Stimulated activated CD8-positive, alpha-beta memory T cell treated with anti-CD3 and anti-CD28 coated beads, Interleukin-7, amount 100 ng/mL, for 48 hours (primary cell): ENCODE measurements at places on chromosomes 3 and 15.
A peak's percentile ranks its signal among the peaks of the same experiment; 100 is the strongest.

DNA sequence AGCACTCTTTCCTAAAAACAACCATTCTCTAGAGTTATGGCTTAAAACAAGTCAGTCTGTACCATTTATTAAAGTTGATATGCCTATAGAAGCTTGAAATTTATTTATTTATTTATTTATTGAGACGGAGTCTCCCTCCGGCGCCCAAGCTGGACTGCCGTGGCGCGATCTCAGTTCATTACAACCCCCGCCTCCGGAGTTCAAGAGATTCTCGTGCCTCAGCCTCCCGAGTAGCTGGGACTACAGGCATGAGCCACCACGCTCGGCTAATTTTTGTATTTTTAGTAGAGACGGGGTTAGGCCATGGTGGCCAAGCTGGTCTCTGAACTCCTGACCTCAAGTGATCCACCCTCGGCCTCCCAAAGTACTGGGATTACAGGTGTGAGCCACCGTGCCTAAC lies 1.5 kb upstream of the TTC14 start:
- DNase-seq = no peak

- DNase-seq = peak; percentile 13
Measured at GRCh38 chr3:184227481-184227935, 1.9 kb upstream of the VWA5B2 start.

DNA sequence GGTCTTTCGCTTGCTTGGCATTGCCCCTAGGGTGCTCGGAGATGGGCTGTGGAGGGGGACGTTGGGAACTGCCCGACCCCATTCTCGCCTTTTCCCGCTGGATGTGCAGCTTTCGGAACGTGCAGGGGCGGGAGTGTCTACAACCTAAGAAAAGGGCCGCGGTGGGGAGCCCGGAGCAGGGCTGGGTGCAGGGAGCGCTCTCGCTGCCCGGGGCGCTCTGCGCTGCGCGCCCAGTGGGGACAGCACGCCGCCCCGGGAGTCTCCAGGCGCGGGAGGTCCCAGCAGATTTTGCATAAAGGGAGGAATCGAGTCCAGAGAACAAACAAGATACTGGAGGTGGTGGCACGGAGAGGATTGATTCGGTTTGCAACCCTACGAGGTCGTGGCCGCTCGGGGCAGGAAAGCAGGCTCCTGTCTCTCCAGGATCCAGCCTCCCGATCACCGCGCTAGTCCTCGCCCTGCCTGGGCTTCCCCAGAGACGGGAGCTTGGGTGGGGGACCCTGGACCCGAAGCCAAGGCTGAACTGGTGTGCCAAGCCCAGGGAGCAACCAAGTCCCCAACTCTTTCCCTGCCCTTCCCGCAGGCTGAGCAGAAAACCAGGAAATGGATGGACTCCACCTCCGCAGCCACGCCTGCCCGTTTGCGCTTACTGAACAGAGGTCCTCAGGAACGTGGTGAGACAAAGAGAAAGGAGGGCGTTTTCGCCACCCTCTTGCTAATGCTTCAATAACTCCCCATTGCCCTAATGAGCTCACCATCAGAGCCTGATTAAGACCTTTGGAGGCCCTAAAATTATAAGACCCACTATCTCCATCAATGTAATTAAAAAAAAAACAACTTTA lies 59.7 kb downstream of the NOX5 start:
- DNase-seq = no peak

DNA sequence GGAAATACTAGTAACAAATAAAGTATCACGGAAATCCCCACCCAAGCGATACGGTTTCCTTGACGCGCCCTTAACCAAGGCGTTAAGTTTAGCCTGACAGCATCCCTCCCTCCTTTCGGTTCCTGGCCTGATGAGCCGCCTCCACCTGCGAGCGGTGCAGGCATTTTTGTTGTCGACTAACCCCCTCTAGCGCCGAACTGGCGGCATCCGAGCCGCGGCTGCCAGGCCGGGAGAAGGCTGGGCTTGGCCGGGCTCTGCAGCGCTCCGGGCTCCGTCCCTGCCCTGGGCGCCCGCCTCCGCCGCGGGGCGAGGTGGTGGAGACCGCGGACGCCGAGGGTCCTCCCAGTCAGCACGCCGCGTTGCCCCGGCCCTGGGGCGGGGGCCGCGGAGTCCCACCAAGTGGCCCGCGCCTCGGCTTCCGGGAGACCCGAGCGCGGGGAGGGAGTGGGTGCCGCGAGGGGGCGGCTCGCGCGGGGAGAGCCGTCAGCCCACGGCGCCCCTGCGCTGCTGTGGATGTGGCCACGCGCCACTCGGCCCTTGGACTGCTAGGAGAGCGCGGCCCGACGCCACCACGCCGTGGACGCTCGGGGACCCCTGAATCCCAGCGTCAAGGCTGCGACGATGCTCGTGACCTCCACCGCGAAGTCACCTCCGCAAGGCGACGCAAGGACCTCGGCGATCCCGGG lies 1.1 kb upstream of the EPHA6 start:
- DNase-seq = peak; percentile 41

GRCh38 chr3:186044968-186045367 lies 63.9 kb downstream of the ETV5 start:
- no peak for DNase-seq

DNA sequence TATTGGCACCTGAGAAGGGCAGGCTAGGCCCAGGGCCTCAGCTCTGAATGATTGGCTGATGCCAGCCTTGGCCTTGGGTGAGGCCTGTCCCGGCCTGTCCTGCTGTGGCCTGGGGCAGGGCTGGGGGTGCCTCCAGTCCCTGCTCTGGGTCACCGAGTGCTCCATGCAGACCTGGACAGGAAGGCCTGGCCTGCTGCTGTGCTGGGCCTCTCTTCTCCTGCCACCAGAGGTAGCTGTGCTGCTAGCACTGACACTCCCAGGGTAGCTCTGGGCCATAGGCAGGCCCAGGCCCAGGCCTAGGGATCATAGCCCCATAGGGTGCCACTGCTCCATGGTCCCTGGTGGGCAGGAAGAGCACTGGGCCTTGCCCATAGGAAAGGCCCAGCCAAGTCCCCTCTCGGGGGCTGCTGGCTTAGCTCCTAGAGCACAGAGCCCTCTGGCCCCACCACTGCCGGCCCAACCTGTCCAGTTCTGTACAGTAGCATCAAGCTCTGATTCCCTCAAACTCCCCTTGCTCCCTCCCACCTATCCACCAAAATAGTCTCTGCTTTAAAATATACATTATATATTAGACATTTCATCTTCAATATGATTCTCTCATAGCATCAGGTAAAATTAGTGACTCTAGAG lies 18.2 kb downstream of the ABTB1 start:
- no peak for DNase-seq

- DNase-seq = no peak
Measured at GRCh38 chr3:107375682-107376081, 1.6 kb upstream of the CCDC54 start.

DNA sequence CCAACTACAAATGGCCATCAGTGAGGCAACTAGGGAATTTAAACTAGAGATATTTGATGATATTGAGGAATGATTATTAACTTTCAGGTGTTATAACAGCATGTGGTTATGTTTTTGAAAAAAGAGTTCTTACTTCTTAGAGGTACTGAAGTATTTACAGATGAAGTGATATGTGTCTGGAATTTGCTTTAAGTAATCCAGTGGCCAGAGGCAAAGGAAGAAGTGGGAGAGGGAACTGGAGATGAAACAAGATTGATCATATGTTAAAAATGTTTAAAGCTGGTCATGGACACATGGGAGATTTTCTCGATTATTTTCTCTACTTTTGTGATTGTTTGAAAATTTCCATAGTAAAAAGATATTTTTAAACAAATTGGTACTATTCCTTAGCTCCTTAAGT lies 53.3 kb upstream of the SLCO2A1 start:
- no peak for DNase-seq

DNA sequence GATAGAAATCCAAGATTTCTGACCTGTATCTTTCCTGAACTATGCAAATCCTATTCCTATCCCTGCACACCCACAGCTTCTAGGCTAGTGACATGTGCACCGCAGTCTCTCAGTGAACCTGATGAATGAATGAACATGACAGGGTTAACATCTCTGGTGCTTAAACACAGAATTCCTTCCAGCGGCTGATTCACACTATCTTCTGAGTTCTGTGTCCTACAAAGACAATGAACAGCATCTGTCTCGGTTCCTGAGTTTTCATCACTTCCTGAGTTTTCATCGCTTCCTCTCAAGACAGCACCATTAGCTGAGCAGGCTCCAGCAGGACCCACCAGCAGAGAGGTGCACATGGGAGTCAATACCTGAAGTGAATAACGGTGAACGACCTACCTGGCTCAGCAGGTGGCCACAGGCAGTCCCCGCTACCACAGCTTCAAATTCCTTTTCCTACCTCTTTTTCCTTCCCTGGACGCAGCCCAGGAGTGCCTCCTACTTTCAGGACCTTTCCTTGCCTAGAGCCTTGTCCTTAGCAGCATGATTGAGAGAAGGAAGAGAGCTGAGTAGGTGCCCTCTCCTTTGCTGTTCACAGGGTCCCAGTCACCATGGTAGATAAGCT lies 113.5 kb downstream of the IGF2BP2 start:
- DNase-seq = no peak

DNA sequence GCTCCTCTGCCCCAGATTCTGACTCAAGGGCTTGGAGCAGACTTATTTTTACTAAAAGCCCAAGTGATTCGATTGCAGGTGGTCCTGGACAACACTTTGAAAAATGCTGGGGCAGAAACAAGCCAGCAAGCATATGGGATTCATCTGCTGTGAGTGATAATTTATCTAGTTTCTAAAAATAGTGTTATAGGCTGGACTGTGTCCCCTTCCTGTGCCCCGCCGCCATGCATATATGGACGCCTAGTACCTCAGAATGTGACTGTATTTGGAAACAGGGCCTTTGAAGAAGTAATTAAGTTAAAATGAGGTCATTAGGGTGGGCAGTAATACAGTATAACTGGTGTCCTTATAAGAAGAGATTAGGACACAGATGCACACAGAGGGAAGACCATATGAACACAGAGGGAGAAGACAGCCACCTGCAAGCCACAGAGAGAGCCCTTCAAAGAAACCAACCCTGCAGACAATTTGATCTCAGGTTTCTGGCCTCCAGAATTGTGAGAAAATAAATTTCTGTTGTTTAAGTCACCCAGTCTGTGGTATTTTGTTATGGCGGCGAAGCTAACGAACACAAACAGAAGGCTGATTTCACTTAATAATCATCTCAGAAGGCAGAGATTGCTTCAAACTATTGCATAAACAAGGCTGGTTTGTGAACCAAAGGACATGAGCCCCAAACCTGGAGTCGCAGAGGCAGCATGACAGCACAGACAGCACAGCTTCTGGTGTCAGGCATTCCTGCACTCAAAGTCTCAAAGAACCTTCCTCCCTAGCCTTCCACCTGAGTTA lies 59.1 kb downstream of the CCNL1 start:
- DNase-seq = no peak

DNA sequence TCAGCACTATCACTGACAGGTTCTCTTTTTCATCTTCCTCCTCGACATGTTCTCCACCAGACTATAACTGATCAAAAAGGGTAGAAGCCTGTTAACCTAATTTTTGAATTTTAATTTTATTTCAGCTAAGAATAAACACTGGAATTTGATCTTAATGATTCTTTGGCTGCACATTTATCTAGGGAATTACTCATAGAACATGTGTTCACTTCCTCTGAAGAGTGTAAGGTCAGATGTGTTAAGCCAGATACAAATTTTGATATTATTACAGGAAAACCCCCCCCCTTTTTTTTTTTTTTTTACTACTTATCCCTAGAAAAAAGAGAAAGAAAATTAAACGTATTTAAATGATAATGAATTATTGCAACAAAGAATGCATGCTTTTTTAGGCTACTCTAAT lies 15.0 kb downstream of the DCBLD2 start:
- no peak for DNase-seq

- DNase-seq = no peak
Measured at GRCh38 chr3:17686613-17687012, 55.8 kb downstream of the TBC1D5 start.

GRCh38 chr15:100900136-100900794 lies 18.9 kb upstream of the LRRK1 start:
- DNase-seq = no peak

DNA sequence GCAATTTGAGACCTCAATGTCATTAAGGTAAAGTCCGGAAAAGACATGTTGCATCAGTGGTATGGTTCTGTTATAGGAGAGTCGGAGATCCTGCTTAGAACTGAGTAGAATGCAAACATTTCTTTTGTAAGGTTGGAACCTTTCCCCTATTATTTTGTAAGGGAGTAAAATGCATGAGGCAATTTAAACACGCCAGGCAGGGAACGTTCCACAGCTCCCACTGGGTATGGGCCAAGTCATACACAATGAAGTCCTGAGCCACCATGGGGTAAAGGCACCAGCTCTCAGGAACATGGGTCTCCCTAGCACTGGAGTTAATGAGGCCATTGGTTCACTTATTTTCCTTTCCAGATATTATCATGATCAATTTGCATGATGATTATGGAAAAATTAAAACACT lies 116.6 kb upstream of the NR2F2 start:
- DNase-seq = no peak

DNA sequence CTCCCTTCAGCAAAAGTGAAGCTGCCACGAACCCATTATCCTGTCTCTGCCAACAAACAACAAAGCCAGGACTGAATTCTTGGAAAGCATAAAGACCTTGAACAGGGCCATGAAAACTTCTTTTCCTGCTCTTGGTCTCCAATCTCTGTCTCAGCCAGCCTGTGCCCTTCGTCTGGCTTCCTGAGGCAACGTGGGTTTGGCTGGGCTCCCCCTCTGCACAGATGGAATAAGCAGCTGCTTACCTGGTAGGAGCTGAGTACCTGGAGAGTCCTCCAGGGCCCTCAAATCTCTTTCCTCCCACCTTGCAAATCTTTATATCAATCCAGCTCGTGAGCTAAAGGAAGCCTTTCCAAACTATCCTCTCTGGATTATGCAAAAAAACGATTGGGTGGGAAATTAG lies 97.6 kb upstream of the PSMD6 start:
- DNase-seq = no peak

DNA sequence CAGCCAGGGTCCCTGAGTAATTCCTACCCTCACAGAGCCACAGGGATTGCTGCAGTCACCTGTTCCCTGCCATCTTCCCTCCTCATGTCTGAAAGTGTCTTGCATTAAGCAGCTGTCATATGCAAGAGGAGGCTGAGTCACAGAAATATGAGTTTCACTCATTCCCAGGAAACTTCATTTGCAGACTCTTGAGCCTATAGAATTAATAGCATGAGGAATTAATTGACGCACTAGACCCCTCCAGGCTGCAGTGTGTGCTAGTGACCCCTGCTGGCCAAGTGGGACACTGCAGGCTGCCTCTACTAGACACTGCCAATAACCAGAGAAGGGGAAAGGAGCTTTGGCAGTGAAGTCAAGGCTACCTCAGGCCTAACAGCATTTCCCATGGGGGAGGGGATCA lies 50.6 kb upstream of the SLC6A1 start:
- DNase-seq = no peak

- no peak for DNase-seq
Measured at GRCh38 chr3:30408105-30408557, 198.3 kb upstream of the TGFBR2 start.

GRCh38 chr3:124161448-124161847 lies 169.5 kb upstream of the ROPN1 start:
- no peak for DNase-seq

DNA sequence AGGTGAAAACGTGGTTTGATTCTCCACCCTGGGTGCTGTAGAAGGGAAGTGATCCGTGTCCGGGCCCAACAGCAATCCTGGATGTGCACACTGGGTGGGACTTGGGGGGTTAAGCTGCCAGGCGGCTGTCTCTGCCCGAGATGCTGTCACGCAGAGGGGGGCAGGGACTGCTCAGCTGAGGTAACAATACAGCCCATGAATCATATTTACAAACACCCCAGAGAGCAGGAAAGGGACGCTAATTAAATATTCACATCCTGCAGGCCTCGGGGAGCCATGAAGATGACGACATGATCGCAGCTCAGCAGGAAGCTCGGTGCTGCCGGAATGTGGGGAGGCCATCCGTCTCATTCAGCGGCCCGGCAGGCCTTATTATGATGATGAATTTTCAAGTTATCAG lies 17.9 kb upstream of the CRABP1 start:
- DNase-seq = no peak

GRCh38 chr3:104763007-104763406 lies 603.7 kb upstream of the ALCAM start:
- no peak for DNase-seq
